Activated CD4-positive, alpha-beta T cell treated with anti-CD3 and anti-CD28 coated beads, Interleukin-2, amount 50 U/mL, for 16 hours (primary cell): ENCODE measurements at places on chromosomes 13 and 19.

DNA sequence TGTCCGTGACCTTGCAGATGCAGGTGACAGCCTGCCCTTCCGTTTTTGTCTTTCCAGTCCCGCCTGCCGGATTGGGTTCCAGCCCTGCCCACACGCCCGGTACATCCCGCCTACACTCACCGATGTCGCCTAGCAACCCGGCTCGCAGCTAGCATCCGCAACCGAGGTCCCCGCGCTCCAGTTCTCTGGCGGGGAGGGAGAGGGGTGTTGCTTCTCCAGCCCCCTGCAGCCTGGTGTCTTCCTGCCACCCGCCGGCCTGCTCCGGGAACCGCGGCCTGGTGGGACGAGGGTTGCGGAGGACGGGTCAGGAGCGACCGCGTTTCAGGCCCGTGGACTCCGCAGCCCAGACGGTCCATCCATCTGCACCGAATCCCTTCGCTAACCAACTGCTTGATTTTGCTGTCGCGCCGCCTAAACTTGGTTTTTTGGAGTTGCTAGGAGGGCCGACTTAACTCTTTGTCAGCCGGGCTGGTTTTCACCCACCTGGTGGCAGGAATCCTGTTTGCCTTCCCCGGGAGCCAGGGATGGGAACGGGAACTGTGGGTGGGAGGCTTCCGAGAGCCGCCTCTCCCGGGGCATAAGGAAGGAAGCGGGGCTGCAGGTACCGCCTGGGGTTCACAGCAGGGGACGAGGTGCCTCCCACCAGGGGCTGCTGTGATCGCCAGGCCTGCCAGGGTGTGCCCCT, 15.4 kb upstream of the MATK start:
- peak; percentile 61 for DNase-seq

- no peak for DNase-seq
Measured at GRCh38 chr13:25980255-25980654, 71.6 kb downstream of the SHISA2 start.

DNA sequence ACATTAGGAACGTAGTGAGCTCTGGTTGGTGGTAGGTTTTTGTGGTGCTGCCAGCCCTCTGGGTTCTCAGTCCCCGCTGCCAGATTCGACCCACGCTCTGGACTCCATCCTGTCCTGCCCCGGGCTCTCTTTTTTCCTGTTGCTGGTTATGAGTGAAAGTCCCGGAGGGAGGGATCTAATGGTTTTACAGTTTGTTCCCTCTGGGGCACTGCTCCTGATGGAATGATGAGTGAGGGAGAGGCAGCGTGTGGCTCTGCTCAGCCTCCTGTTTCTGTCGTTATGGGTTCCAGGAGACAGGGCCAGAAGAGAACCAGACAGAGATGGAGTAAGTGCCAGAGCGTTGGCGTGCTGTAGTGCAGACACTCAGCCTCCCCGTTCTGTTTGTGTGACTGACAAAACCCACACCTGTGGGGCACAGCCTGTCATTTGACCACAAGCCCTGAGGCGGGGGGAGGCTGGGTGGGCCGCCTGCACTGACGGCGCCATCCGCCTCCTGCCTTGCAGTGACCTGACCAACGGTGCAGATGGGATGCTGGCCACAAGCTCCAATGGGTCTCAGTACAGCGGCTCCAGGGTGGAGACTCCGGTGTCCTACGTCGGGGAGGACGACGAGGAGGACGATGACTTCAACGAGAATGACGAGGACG, 18.3 kb downstream of the ATP4B start:
- DNase-seq: no peak

DNA sequence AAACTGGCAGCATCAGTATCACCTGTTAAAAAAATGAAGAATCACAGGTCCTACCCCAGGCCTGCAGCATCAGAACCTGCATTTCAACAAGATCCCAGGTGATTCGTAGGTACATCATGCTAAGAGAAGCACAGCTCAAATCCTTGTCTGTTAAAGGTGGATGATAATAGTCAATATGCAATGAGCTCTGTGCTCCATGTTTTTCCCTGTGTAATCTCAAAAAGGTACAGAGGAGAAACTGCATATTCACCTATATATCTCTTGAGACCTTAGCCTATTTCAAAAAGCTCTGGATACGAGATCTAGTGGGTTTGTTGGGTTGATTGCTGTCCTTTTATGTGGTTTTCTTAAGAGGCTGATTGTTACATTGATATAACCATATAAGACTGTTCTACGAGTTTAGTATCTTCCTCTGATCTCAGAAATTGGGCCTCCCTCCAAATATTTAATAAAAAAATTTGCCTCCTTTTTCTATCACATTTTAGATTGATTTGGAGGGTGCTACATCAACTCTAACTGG, 148.9 kb downstream of the DCT start:
- DNase-seq: no peak
